ENCODE measurements at places on chromosomes 11 and 22.

- no peak for DNase-seq
These were observed 98.3 kb upstream of the TP53AIP1 start for GRCh38 chr11:129040934-129041333.

- no peak for DNase-seq
These were observed 22.4 kb upstream of the CACNG2 start for GRCh38 chr22:36726007-36726380.

GRCh38 chr11:64314805-64315561, 2.4 kb downstream of the TRMT112 start:
- DNase-seq: peak; percentile 66

- no peak for DNase-seq
These were observed 907 bp downstream of the SERPINH1 start for GRCh38 chr11:75562836-75563484.

GRCh38 chr11:30206249-30206996, 24.4 kb upstream of the FSHB start:
- DNase-seq: no peak

- no peak for DNase-seq
These were observed 13.2 kb upstream of the APOL6 start for GRCh38 chr22:35634943-35635540.

- no peak for DNase-seq
These were observed 12.7 kb downstream of the TP53AIP1 start for GRCh38 chr11:128929991-128930390.

DNA sequence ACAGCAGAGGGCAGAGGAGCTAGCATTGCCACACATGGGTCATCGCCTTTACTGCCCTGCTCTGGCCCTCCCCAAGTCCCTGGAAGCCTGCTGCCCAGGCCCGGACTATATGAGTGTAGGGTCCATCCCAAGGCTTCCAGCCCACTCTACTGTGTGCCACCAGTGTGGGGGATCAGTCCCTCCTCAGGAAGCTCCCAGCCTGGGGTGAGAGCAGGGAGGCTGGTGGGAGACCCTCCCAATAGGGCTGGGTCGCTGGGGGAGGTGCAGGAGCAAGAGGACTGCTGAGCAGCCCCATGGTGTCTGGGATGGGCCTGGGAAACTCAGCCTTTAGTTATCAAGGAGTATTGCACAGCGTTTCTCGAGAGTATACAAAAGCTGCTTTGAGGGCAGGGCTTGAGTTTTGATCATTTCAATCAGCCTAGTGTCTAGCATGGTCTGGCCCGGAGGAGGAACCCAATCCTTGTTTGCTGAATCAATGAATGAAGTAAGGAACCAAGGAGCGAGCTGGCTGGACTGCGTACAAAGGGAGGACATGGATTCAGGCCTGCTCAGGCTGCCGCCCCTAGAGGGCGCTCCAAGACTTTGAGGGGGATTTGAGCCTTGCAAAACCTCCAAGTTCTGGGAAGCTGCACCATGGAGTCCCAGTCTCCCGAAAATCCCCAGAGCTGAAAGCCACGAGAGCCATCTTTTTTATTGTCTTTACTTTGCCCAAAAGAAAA, 89.0 kb upstream of the PARVA start:
- DNase-seq: no peak

DNA sequence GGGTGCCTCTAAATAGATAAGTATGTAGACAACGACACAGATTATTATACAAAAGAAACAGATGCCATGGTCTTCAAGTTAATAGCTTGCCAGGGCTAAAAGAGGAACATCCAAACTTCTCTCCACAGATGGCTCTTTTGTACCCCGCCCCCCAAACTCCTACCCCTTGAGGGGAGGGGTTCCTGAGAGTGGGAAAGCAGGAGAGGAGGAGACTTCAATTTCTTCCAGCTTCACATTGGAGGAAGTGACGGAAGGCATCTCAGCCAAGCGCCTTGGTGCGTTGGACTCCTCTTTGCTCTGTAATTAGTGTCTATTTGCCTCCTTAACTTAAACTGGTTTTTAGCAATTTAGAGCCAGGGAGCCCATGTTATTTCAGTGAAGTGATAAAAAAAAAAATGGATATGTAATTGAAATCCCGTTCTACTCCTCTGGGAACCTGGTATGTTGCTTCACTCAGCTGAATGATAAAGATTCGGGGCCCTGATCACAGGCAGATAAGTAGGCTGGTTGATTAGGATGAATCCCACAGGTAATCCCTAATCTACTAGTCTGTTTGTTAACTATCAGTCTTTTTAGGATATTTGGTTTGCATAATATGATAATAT, 580.9 kb upstream of the CADM1 start:
- no peak for DNase-seq

- peak; percentile 10 for DNase-seq
These were observed 37.8 kb downstream of the SLCO2B1 start for GRCh38 chr11:75188671-75189070.

DNA sequence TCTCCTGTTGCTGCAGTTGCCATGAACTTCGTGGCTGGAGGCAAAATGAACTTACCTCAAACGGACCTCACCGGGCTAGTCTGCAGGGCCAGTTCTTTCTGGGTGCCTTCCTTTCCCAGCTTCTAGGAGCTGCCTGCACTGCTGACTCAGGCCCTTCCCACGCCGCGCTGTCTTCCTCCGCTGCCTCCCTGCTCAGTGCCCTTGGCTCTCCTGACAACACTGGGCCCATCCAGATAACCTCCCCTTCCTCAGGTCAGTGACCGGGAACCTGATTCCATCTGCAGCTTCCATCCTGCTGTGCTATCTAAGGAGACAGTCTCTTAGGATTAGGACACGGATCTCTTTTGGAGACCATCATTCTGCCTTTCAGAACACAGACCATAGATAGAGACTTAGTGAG, 19.3 kb downstream of the MOB2 start:
- DNase-seq: no peak

DNA sequence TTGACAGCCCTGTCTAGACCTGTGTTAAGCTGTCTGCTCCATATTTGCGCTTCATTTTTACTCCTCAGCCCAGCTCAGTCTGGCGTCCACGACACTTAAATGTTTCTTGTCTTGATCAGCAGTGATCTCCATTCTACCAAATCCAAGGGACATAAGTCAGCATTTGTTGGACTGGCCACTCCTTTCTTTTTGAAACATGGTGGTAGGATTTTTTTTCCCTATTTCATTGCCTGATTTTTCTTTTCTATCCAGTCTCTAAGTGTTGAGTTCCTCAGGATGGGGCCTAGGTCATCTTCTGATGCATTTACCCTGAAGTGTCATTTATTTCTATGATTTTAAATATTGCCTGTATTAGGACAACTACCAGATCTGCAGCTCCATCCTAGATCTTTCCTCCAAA, 873 bp downstream of the NCAPH2 start:
- DNase-seq: no peak

DNA sequence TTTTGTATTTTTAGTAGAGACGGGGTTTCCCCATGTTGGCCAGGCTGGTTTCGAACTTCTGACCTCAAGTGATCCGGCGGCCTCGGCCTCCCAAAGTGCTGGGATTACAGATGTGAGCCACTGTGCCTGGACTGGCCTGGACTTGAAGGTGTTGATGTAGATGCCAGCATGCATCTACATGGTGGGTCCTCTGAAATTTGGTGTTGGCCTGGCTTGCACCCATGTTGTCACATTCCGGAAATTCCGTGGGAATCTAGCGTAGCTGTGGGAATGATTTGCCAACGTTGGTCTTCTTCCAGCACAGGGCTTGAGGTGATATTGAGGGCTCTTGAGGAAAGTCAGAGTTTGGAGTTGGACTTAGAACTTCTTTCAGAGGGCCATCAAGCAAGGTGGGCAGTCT, 6.5 kb downstream of the PACS1 start:
- DNase-seq: no peak

GRCh38 chr22:38258895-38259294, 13.9 kb downstream of the TMEM184B start:
- no peak for DNase-seq

GRCh38 chr11:68282141-68282860, 10.5 kb upstream of the C11orf24 start:
- no peak for DNase-seq

DNA sequence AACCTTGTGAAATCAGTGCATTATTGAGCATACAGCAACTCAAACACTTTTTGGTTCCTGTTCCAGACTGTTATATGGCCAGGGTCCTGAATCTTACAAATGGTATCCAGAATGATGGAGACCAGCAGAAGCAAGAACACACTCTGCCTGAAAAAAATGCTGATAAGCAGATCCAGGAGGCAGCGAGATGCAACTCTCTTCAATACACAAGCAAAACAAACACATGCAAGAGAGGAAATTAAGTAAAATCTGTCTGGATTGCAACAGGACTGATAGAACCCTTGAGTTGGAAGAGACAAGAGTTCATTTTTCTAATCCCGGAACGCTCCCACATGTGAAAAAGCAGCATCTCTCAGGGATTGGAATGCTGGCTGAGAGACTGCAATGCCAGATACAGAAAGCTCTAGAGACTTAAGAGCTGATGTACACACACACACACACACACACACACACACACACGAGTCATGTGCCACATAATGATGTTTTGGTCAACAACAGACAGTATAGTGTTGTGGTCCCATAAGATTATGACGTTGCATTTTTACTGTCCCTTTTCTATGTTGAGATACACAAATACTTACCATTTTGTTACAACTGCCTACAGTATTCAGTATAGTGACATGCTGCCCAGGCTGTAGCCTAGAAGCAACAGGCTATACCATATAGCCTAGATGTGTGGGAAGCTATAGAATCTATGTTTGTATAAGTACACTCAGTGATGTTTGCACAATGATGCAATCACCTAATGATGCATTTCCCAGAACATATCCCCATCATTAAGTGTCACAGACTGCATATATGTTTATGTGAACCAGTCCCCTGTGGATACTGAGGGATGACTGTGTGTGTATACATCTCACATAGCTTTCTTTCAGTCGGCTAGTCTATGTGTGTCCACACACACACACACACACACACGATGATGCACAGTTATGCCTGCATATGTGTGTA, 406.6 kb downstream of the LARGE1 start:
- no peak for DNase-seq

- no peak for DNase-seq
These were observed 16.3 kb downstream of the CPSF7 start for GRCh38 chr11:61413496-61413895.

- no peak for DNase-seq
These were observed 787.1 kb upstream of the TENM4 start for GRCh38 chr11:80227915-80228314.

DNA sequence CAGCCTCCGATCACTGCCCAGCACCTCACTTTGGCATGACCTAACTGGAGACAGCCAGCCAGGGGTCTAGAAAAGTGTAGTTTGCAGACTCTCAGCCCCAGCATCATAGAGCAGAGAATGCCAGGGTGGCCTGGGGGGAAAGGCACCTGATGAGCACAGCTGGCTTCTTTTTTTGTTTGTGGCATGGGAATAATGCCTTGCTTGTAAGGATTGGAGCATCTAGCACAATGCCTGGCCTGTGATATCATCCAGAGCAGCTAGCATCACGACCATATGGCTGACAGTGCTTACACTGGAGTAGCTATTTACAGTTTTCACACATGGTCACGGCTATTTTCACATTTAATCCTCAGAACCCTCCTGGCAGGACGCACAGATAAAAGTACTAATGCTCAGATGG, 594.8 kb upstream of the B3GAT1 start:
- DNase-seq: no peak

DNA sequence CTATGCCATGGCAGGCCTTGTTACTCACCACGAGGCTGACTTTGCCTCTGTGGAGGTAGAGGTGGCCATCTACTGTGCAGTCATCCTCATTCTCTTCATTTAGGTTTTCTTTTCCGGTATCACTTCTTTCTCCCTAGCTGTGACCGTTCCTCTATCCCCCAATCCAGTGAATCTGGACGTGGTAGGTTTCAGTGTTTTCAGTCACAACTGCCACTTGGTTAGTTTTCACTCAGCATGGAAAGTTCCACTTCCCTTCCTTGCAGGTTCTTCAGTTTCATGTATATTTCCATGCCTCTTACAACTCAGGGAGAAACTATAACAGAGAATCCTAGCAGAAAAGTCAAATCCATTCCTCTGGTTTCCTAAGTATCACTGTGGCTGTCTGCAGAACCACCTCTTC, 1.9 kb downstream of the HPS4 start:
- DNase-seq: no peak

GRCh38 chr11:44633641-44634040, 68.2 kb downstream of the CD82 start:
- DNase-seq: peak; percentile 26

- no peak for DNase-seq
These were observed 111.5 kb upstream of the E2F8 start for GRCh38 chr11:19352072-19352770.

- no peak for DNase-seq
These were observed 107.8 kb downstream of the PTPRJ start for GRCh38 chr11:48087974-48088681.

DNA sequence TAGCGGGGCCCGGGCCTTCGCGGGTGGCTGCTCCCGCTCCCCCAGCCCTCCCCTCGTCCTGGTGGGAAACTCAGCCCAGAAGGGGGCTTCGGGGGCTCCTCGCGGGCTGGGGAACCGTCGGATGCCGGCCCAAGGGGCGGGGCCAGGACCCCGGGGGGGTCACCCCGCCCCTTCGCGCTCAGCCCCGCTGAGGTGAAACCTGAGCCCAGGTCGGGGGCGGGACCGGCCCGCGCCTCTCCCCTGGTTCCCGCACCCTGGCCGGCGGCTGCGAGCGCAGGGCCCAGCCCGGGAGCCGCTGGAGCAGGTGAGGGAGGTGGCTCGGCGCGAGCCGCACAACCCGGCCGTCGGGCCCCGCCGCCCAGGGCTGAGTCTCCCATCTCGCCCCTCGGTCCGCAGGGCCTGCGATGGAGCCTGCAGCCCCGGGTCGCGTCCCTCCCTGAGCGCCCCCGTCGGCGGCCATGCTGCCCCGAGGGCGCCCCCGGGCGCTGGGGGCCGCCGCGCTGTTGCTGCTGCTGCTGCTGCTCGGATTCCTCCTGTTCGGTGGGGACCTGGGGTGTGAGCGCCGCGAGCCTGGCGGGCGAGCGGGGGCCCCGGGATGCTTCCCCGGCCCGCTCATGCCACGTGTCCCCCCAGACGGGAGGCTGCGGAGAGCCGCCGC, at the start of gene LARGE2:
LARGE2 (plus strand) TSS at position 232 of the 658 bp plus-strand sequence; CDS start at position 459, 227 bp downstream.
- DNase-seq: peak; percentile 57

DNA sequence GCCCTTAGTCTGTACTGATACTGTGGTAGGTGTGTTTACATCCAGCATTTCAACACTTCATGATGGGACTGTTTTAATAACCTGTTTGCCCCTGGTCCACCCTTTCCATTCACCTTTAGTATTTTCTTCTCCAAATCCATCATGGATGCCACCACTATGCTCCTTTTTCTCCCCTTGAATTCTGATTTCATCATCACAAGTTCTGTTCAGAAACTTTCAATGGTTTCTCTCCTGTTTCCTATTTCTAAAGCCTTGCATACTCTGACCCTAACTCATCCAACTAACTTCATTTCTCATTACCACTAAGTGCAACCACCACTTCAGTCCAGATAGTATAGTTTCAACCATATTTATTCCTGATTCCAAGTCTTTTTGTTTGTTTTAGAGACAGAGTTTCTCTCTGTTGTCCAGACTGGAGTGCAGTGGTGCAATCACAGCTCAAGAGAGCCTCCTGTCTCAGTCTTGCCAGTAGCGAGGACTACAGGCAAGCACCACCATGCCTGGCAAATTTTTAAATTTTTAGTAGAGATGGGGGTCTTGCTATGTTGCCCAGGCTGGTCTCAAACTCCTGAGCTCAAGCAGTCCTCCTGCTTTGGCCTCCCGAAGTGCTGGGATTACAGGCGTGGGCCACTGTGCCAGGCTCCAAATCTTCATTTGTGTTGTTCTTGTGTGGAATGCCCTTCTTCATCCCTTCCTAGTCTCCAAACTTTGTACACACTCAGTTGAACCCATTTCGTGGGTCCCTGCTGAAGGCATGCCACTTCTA, 1.2 kb upstream of the LIN7C start:
- no peak for DNase-seq
